ENCODE measurements at places on chromosomes 12 and 14.

DNA sequence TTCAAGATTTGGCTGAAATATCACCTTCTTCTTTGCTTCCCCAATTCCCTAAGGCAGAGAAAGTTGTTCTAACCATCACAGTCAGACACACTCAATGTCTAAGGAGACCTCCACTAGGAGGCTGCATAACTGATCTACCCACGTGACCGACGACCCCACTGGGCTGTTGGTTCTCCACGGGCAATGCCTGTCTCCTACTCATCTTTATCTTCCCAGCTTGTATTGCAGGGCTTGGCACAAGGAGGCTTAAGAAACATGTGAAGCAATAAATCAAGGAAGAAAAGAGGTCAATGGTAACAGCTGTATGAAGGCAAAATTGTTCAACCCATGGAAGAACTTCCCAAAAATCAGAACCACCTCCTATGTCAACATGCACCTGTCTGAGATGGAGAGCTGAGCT, 27.1 kb downstream of the NT5DC3 start:
- DNase-seq = no peak

GRCh38 chr14:102776761-102777710, at the start of gene TRAF3:
Gene TRAF3, plus strand, starts transcription at chr14:102777449. Its CDS starts 92,753 bp downstream, at chr14:102870202.
- DNase-seq = peak; percentile 80

DNA sequence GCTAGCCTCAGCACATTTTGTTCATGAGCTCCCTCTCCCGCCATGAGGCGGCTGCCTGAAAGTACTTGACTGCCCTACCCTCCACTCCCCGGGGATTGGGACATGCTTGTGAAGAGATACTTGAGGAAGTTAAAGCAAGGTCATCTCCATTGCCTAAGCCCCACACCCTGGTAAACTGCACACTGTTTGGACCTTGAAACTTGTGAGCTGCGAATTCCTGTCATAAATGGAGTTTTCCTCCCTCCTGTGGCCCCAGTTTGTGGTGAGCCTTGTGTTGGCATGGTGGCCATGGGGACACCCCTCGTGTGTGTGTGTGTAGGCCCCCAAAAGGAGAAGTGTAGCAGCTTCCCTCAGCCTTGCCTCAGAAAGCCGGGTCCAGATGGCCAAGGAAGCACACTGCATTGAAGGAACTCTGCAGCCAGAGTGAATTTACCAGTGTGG, 395.5 kb downstream of the ZFP36L1 start:
- DNase-seq = no peak

GRCh38 chr12:12167847-12168246, 97.1 kb downstream of the BCL2L14 start:
- DNase-seq = no peak

GRCh38 chr12:47686645-47687240, 19.1 kb downstream of the RPAP3 start:
- no peak for DNase-seq

- no peak for DNase-seq
These were observed 628 bp upstream of the LLPH start for GRCh38 chr12:66131067-66131688.

DNA sequence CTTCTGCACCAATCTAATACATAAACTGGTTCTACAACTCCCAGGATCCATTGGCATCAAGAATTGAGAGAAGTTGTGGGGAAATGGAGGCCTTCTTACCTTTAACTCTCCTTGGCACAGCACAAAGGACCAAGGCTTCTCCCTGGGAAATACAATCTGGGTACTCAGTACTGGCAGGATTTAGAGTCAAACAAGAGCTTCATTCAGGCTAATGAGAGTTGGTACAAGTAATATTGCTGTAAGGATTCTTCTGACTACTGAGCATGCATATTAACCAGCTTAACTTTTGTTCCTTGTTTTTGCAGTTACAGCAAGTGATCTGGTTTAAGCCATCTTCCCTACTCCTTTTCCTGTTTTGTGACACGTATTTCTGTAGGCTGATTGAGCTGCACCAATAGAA, 76.2 kb upstream of the FERMT2 start:
- DNase-seq = no peak

DNA sequence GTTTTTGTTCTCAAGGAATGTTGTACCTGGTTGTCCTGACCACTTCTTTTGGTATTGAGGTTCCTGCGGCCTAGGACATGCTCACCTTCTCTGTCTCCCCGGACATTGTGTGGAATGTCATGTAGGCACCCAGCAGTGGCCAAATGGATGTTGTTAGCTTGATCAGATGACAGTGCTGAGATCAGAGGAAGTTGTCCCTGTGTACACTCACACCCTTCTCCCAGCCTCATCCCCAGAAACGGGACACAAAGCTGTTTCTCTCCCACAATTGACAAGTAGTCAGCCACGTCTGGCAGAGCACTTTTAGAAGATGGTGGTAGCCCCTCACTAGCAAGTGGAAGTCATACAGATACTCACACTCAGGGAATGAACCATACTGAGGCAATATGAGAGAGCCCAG, 3.0 kb downstream of the PLEKHH1 start:
- no peak for DNase-seq

- peak; percentile 56 for DNase-seq
These were observed at the start of gene ARHGAP5 for GRCh38 chr14:32077081-32078022. Gene ARHGAP5, plus strand, starts transcription at chr14:32077304. Its CDS starts 13,366 bp downstream, at chr14:32090670.

GRCh38 chr12:52323001-52323400, 1.8 kb upstream of the KRT83 start:
- DNase-seq = no peak

DNA sequence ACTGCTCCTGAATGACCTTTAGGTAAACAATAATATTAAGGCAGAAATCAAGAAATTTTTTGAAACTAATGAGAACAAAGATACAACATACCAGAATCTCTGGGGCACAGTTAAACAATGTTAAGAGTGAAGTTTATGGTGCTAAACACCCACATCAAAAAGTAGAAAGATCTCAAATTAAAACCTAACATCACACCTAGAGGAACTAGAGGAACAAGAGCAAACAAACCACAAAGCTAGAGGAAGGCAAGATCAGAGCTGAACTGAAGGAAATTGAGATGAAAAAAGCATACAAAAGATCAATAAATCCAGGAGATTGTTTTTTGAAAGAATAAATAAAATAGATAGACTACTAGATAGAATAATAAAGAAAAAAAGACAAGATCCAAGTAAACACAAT, 7.2 kb downstream of the OR8S1 start:
- DNase-seq = no peak

GRCh38 chr14:96164861-96165490, 39.7 kb upstream of the BDKRB2 start:
- no peak for DNase-seq

GRCh38 chr12:1595690-1596347, 1.4 kb upstream of the FBXL14 start:
- DNase-seq = no peak

GRCh38 chr12:130064999-130065398, 97.3 kb upstream of the FZD10 start:
- DNase-seq = no peak

DNA sequence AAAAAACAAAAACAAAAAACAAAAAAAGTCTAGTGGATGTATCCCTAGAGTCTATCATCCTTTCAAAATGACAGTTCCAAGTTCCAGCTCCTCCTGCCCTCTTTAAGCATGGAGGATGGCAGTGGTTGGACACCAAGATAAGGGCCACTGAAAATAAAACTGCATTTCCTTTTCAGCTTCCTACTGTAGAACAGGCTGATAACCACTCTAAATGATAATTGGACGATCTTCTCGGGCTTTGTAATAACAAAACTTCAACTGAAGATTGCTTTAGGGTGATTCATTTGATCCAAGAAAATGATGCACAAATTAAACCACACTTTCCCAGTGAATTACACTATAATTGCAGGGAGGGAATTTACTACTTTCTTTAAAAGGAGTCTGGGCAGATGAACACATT, 42.2 kb upstream of the CRACR2A start:
- no peak for DNase-seq

- peak; percentile 35 for DNase-seq
These were observed 24.8 kb downstream of the CLECL1 start for GRCh38 chr12:9707864-9708808.

GRCh38 chr12:107948391-107948945, 174.0 kb downstream of the ASCL4 start:
- DNase-seq = no peak

DNA sequence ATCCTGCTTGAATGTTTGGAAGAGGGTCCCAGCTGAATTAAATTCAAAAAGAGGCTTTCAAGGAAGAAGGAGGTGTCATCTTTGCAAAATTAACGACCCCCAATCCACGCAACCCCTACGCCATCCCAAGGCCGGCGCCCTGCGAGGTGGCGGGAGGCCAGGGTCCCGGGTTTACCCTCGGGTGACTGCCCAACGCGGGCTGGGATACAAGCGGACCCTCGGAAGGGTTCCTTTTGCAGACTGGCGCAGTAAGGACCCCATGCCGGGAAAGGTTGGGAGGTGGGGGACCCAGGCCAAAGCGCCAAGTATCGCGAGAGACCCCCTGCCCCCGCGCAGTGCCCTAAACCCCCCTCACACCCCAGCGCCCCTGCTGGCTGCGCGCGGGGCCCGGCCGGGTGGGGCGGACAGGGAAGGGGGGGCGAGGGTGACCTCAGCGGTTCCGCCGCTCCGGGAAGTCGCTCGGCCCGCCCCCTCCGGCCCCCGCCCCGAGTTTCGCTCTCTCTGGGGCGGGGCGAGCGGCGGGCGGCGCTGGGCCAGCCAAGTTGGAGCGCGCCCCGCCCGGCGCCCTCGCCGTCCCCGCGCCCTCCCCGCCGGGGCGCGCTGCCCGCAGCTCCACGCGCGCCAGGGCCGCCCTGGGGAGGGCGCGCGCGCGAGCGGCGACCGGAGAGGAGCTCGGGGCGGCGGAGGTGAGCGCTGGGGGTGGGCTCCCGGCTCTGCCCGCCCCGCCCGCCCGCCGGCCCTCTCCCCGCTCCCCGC, 708 bp upstream of the ZBTB42 start:
- peak; percentile 77 for DNase-seq

DNA sequence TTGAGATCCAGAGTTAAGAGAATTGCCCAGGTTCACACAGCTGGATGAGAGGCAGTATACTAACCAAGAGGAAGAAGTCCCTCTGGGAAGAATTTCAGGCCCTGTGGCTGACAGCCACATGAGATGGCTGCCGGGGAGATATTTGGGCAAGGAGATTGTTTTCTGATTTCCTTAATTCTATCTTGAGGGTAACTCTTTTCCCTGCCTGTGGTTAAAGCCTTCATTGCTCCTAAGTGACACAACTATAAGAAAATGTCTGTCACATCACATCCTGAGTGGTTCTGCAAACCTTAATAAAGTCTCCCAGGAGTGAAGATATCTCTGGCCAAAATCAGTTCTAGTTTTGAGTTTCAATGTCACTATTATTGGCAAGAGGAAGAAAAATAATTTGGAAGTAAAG, 9.6 kb downstream of the ARHGDIB start:
- DNase-seq = no peak

GRCh38 chr14:103100281-103101121, 6.0 kb downstream of the EXOC3L4 start:
- DNase-seq = no peak

DNA sequence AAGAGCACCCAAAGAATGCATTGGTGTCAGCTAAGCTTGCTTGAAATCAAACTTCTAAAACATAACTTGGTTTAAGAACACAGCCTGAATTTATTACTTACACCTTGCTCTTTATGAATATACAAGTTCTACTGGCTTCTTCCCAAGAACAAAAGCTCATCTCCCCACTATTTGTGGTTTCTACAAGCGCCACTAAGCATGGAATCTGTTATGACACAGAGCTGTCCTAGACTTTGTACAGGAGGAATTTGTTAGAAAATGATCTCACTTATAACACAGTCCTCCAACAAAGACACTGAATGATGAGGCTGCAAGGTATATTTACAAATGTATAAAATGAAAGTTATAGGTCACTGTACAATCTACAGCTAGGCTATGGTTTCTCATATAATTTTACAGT, 452.1 kb downstream of the BCAT1 start:
- no peak for DNase-seq

- DNase-seq = no peak
These were observed 141.6 kb downstream of the ITPR2 start for GRCh38 chr12:26691234-26691970.

- no peak for DNase-seq
These were observed 152.5 kb upstream of the BTG1 start for GRCh38 chr12:92297932-92298696.

DNA sequence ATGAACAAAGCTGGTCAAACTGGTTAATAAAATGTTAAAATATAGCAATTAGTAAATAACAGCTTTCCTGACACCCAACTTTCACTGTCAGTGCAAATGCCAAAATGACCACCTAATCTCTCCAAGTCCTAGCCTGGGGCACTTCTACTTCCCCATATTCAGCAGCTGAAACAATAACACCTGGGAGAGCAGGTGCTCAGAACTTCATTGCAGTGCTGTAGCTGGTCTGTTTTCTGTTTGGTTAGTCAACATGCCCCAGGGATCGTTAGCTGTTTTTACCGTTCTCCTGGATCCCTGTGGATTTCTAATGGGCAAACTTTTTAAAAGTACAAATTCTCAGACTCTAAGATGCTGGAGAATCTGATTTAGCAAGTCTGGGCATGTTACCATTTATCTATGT, 759.7 kb downstream of the GALC start:
- DNase-seq = no peak

DNA sequence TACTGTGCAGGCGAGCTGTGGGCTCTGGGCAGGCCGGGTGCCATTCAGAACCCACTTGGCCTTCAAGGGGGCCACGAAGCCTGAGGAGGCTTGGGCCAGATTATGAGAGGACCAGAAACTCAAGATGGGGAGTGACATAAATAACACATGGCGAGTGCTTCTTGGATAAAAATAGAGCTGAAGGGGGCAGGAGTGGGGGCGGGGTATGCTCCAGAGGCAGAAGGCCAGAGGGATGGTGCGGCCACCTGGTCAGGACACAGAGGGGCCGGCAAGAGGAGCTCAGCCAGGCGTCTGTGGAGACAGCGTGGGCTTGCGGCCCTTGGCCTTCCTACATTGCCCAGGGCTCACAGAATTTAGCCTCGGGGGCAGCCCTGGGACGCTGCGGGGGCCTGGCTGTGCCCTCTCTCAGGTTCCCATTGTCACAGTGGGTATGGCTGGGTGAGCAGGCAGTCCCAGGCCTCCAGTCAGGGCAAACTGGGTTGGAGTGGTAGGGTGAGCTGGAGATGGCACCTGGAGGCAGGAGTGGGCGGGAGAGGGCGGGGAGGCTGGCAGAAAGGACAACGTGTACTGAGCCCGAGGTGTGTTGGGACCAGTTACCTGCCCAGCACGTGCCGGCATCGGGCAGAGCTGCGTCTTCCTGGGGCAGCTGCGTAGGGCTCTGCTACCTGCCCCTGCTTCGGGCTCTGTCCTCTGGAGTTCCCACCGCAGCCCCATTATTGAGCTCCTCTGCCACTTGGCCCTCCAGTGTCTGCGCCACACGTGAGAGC, 7.4 kb upstream of the SLC25A29 start:
- DNase-seq = no peak

GRCh38 chr12:107660235-107660634, 25.4 kb upstream of the PWP1 start:
- no peak for DNase-seq

DNA sequence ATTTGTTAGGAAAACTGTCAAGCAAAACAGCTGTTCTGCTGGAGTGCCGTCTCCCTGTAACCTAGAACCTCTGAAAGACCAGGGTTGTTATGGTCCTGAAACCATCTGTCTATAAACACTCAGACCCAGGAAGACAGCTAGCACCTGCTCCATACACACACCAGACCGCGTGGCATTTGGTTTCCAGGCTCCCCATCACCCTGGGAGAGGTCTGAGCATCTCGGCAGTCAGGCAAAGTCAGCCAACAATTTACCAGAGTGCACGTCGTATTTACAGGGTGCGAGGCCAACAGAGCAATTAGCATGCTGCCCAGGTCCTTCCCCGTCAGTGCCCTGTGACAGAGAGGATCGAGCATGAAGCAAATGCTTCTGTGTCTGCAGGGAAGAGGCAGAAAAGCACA, 272.5 kb downstream of the SLC15A4 start:
- DNase-seq = no peak
